ENCODE measurements at places on chromosomes 1 and 21. TPM values are rescaled to one million over a fixed set of nuclear protein-coding genes. Genes with fewer than 3 reads are reported as not detected.

DNA sequence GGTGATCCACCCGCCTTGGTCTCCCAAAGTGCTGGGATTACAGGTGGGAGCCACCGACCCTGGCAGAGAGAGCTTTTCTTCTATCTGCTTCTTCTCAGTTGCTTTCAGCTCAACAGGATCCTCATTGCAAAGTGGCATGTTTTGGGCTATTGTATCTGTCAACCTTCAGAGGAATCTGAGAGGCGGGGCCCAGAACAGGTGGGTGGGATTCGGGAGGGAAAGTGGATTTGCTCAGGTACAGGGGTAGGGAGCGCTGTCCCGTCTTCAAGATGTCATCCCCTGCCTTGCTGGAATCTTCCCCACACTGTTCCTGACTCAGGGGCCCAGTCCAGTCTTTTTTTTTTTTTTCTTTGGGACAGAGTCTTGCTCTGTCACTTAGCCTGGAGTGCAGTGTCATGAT, 26.9 kb upstream of the RCC2 start:
- no peak overlapping the region for H3K4me3 ChIP-seq
- H3K4me1 ChIP-seq: no peaks in the 10 kb centered on the region
- H3K36me3 ChIP-seq: no peaks in the 10 kb centered on the region
- no peak overlapping the region for H3K27ac ChIP-seq
- DNase-seq: no peak

DNA sequence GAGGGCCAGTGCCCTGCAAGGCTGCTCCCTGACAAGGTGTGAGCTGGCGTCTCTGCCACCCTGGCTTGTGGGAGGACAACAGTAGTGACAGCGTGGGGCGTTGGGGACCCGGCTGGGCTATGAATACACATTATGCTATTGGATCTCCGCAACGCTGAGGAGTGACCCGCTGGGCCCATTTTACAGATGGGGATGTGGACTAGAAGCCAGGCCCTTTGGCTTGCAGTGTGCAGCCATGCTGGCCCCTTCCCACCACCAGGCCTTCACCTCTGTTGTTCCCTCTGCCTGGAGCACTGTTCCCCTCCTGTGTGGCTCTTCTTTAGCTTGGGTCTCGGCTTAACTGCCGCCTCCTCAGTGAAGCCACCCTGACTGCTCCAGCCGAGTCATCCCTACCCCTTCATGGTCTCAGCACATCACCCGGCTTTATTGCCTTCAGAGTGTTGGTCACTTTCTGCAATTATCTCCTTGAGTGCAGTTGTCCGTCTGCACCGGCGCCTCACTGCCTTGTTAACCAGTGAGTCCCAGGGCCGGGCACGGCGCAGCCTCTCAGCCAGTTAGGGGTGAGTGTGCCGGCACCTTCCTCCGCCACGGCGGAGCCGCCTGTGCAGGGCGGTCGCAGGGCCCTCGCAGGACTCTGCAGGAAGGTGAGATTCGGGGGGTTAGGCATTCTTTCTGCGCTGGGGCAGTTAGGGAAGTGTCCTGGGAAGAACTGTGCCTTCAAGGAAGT, 84.4 kb upstream of the ACTL8 start:
- no peak for DNase-seq
- H3K27ac ChIP-seq: no peak overlapping the region
- H3K4me1 ChIP-seq: no peaks in the 10 kb centered on the region
- no peaks in the 10 kb centered on the region for H3K36me3 ChIP-seq

DNA sequence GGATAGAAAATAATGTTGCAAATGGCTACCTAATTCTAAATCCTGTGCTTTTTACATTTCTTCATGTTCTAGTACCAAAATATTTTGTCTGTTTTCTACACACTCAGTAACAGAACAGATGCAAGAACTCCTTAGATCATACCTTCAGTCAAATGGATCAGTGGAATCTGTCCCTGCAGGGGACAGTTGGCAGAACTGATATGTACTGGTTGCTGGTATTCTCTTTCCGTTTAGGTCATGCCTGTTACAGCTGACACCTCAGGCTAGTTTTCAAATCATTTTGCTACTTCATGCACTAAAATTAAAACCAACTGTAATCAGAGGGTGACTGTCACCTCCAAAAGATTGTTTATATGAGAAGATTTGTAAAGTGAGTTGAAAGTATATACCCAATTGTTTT, 109.2 kb downstream of the TNNI3K start:
- no peaks in the 10 kb centered on the region for H3K27me3 ChIP-seq
- peaks cover 2% of the 10 kb centered on the region for H3K4me1 ChIP-seq
- no peaks in the 10 kb centered on the region for H3K36me3 ChIP-seq
- no peak overlapping the region for H3K27ac ChIP-seq

GRCh38 chr1:234533034-234533891, 54.3 kb upstream of the TARBP1 start:
- no peak overlapping the region for H3K4me3 ChIP-seq
- no peak overlapping the region for H3K27ac ChIP-seq
- peaks cover 5% of the 10 kb centered on the region for H3K4me1 ChIP-seq
- H3K36me3 ChIP-seq: peaks cover 2% of the 10 kb centered on the region

- no peaks in the 10 kb centered on the region for H3K36me3 ChIP-seq
- H3K4me3 ChIP-seq: peak overlapping the region; percentile 43
- no peak overlapping the region for H3K27ac ChIP-seq
Observed at GRCh38 chr1:3070644-3071564, 1.9 kb downstream of the PRDM16 start.

DNA sequence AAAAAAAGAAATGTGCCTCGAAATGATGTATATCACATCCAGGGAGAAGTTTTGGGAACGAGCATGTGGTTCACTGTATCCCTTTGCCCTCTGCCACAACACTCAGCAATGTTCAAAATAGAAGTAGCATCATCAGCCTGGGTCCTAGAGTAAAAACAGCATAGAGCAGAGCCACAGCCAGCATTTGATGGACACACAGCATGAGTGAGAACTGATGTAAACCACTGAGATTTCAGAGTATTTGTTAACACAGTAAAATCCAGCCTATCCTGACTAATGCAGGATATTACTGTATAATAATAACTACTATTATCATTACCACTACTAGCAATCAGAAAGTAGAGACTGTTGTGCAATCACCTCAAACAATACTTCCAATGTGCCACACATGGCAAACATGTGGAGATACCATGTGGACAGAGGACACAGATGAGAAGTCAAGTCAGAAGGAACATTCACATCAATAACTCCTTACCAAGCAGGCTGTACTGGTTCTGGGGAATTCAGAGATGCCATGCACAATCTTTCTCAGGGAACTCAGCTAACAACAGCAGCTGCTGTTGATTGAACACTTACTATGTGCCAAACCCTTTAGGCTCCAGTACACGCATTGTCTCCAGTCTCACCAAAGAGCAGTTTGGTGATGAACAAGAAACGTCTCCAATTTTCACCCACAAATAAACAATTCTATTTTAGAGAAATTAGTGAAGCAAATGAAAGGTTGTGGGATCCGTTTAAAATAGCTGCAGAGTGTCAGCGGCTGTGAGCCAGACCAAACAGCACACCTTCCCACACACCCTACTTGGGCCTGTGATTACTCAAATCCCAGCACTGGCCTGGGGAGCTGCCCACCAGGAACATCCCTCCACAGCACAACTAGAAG, 16.6 kb upstream of the GFI1 start:
- DNase-seq: no peak
- no peaks in the 10 kb centered on the region for H3K36me3 ChIP-seq
- peaks cover 5% of the 10 kb centered on the region for H3K4me1 ChIP-seq
- H3K27me3 ChIP-seq: no peaks in the 10 kb centered on the region
- no peak overlapping the region for H3K4me3 ChIP-seq

DNA sequence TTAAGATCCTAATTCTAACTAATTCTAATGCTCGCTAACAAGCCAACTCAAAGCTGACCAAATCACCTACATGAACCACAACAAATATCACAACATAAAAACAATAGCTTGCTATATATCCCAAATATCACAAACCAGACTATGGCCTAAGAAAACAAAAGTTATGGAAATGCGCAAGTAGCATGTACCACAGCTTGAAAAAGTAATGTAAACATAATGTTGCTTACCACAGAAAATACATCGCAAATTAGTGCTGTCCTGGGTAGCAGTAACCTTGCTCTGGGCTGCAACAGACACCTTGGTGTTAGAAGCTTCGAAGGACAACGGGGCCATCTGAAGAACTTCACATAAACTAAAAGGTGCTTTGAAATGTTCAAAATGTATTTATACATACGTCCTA, 107.4 kb upstream of the LBR start:
- H3K4me3 ChIP-seq: no peak overlapping the region
- H3K27me3 ChIP-seq: peaks cover 60% of the 10 kb centered on the region
- no peak overlapping the region for H3K27ac ChIP-seq
- H3K36me3 ChIP-seq: no peaks in the 10 kb centered on the region
- peaks cover 2% of the 10 kb centered on the region for H3K4me1 ChIP-seq

INSRR gene
- not detected for total RNA-seq

GRCh38 chr21:45440736-45441350, 35.9 kb downstream of the COL18A1 start:
- peaks cover 22% of the 10 kb centered on the region for H3K27me3 ChIP-seq
- peaks cover 10% of the 10 kb centered on the region for H3K4me1 ChIP-seq
- H3K4me3 ChIP-seq: no peak overlapping the region
- peaks cover 3% of the 10 kb centered on the region for H3K36me3 ChIP-seq

SDCCAG8 gene
- total RNA-seq: 36.9 TPM

TRABD2B gene
- not detected for total RNA-seq

CYP4A11 gene
- not detected for total RNA-seq

GRCh38 chr1:183180634-183181056, 5.4 kb upstream of the LAMC2 start:
- H3K27ac ChIP-seq: no peak overlapping the region
- no peak for DNase-seq
- no peaks in the 10 kb centered on the region for H3K4me1 ChIP-seq
- H3K27me3 ChIP-seq: peaks cover 9% of the 10 kb centered on the region
- H3K4me3 ChIP-seq: no peak overlapping the region
- peaks cover 2% of the 10 kb centered on the region for H3K36me3 ChIP-seq

CHIA gene
- not detected for total RNA-seq
